Endothelial cell (in vitro differentiated cells): ENCODE measurements at places on chromosomes 4 and X. TPM values are rescaled to one million over a fixed set of nuclear protein-coding genes. Genes with fewer than 3 reads are reported as not detected.

The SYNPO2 gene
- total RNA-seq = 1.1 TPM

DNA sequence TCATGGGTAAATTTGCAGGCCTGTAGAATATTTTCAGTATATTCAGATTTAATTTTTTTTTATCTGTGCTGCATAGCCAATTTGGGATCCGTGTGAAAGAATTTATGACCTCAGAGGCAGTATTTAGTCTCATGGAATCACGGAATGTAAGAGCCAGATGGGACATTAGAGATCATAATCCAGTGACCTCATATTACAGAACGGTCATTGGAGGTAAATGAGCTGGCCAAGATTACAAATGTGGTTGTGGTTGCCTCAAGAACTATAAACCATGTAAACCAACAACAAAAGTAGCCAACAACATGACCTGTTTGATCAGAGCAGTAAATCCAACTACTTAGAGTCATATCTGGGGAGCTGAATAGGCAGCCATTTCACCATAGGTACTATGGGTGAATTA is 71.6 kb downstream of the AMOT start:
- no peak overlapping the region for H3K4me3 ChIP-seq
- no peaks in the 10 kb centered on the region for H3K36me3 ChIP-seq
- H3K27me3 ChIP-seq = no peaks in the 10 kb centered on the region
- H3K4me1 ChIP-seq = no peaks in the 10 kb centered on the region
- no peak overlapping the region for H3K27ac ChIP-seq

The GPR82 gene
- not detected for total RNA-seq

DNA sequence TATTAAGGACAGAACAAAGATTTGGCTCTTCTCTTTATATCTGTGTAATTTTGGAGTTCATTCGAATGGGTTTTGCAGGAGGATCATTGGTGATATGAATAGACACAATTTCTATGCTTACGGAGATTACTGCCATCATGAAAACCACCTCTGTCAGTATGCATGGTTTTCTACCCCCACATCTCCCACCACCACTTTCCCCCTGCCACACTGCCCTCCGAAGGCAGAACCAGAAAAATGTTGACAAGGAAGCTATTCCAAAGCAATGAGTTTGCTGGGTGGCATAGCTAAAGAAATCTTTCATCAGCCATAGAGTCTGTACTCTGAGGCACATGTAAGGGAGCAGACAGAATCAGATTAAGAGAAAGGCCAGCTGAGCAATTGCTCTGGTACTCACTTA is 567.3 kb upstream of the ACTRT1 start:
- no peak overlapping the region for H3K4me3 ChIP-seq
- H3K27me3 ChIP-seq = no peaks in the 10 kb centered on the region
- no peaks in the 10 kb centered on the region for H3K36me3 ChIP-seq
- no peaks in the 10 kb centered on the region for H3K4me1 ChIP-seq

GRCh38 chr4:150679765-150680343 is 97.9 kb downstream of the MAB21L2 start:
- no peaks in the 10 kb centered on the region for H3K36me3 ChIP-seq
- no peaks in the 10 kb centered on the region for H3K27me3 ChIP-seq
- no peak for DNase-seq
- H3K4me3 ChIP-seq = no peak overlapping the region
- H3K4me1 ChIP-seq = peaks cover 7% of the 10 kb centered on the region

GRCh38 chr4:17811078-17811603 is 362 bp downstream of the NCAPG start:
- peaks cover 7% of the 10 kb centered on the region for H3K27me3 ChIP-seq
- peaks cover 6% of the 10 kb centered on the region for H3K36me3 ChIP-seq
- H3K4me3 ChIP-seq = peak overlapping the region; percentile 99
- no peak for DNase-seq

DNA sequence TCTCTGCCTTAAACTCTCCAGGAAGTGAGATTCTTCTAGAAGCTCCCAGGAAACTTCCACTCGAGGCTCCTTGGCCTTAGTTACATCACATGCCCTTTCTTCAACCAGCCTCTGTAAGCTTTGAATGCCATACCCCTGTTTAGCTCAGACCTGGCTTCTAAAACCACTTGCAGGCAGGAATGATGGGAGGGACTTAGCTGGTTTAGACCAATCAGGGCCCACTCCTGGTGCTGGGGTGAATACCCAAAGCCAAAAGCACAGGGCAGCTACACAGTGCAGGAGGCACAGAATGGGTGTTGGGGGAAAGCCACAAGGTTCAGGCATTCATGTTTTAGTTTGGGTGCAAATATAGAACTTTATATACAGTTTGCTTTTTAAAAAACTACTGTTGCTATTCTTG is 296.2 kb downstream of the FRMPD4 start:
- no peak for DNase-seq
- no peaks in the 10 kb centered on the region for H3K4me1 ChIP-seq
- H3K27ac ChIP-seq = no peak overlapping the region
- H3K27me3 ChIP-seq = no peaks in the 10 kb centered on the region
- no peak overlapping the region for H3K4me3 ChIP-seq

DNA sequence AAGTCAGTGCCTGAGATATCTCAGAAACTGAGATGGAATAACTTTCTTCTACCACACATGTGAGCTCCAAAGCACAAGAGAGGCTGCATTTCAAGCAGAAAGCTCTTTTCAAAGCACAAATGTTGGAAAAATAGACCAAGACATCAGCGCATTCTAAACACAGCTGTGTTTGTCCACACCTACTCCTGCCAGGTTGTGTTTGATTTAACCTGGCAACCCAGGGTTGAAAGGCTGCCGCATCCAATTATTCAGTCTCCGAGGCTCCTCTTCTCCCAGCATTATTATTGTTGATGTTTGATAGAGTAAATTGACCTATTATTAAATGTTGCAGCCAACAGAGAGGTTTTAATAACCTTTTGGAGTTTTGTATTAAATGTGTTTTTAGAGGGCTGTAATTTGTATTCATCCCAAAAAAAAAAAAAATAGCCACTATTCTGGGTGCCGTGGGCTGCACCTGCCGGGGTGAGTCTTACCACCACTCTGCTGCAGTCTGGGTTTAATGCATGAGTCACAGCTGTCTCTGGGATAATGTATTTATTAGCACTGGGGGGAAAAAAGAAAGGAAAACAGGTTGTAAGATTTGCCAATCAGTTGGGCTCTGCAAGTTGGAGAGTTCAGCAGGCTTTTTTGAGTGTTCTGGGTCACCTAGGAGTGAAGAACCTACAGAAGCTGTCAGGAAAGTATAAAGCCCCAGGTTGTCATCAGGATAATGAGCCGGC is 105.2 kb upstream of the NOCT start:
- no peak for DNase-seq
- H3K27ac ChIP-seq = peak overlapping the region; percentile 92
- H3K4me1 ChIP-seq = peaks cover 19% of the 10 kb centered on the region

GRCh38 chr4:123939621-123940020 is 543.0 kb downstream of the SPRY1 start:
- no peak overlapping the region for H3K27ac ChIP-seq
- no peaks in the 10 kb centered on the region for H3K36me3 ChIP-seq
- no peaks in the 10 kb centered on the region for H3K27me3 ChIP-seq
- DNase-seq = no peak
- peaks cover 16% of the 10 kb centered on the region for H3K4me1 ChIP-seq

The S100P gene
- total RNA-seq = not detected

GRCh38 chrX:80011522-80011921 is 3.0 kb upstream of the TBX22 start:
- H3K4me3 ChIP-seq = no peak overlapping the region
- H3K27ac ChIP-seq = no peak overlapping the region
- H3K27me3 ChIP-seq = no peaks in the 10 kb centered on the region
- no peaks in the 10 kb centered on the region for H3K36me3 ChIP-seq

The ASB9 gene
- 2.8 TPM for total RNA-seq

GRCh38 chr4:110681381-110681780 is 58.5 kb upstream of the PITX2 start:
- no peaks in the 10 kb centered on the region for H3K36me3 ChIP-seq
- H3K4me3 ChIP-seq = no peak overlapping the region
- H3K27me3 ChIP-seq = peaks cover 4% of the 10 kb centered on the region
- H3K27ac ChIP-seq = no peak overlapping the region
